ENCODE measurements at places on chromosomes 13 and 19. TPM values are rescaled to one million over a fixed set of nuclear protein-coding genes. Genes with fewer than 3 reads are reported as not detected.
A peak's percentile ranks its signal among the peaks of the same experiment; 100 is the strongest.

GRCh38 chr19:16035601-16036297 is 40.5 kb upstream of the TPM4 start:
- no peak for DNase-seq

DNA sequence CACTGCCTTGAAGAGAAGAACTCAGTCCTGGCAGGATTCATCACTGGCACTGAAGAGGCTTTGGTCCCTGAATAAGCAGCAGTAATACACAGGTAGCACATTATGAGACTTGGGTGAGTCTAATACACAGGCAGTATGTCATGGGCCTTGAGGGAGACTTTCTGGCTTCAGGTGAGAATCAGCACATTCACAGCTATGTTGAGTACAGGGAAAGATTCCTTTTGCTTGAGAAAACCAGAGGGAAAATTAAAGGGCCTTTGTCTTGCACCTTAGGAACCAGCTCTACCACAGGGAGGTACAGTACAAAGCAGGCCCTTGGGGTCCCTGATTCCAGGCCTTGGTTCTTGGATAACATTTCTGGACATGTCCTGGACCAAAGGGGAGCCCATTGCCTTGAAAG is 484.6 kb downstream of the RFC3 start:
- no peak for DNase-seq

DNA sequence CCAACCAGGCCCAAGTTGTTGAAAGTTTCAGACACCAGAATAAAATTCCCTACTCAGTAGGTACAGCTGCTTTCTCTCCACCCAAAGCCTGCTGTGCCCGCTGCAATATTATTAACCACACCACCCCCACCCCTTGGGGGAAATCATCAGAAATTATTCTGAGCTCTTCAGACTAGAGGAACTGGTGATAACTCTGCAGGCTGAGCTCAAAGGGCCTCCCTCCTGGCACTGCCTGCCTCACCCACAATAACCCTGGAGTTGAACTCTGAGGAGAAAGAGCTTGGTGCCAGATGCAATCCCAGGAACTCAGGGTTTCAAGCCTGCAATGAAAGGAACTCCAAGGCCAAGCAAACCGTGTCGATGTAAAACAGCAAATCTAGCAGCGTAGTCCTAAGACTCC is 381.7 kb upstream of the ZNF507 start:
- no peak for DNase-seq

The PPM1N gene
- 5.0 TPM for total RNA-seq

- no peak for DNase-seq
Observed at GRCh38 chr19:57351867-57352266, 796 bp downstream of the ZNF304 start.

- no peak for DNase-seq
Observed at GRCh38 chr13:59000770-59001169, 1163.0 kb downstream of the DIAPH3 start.

DNA sequence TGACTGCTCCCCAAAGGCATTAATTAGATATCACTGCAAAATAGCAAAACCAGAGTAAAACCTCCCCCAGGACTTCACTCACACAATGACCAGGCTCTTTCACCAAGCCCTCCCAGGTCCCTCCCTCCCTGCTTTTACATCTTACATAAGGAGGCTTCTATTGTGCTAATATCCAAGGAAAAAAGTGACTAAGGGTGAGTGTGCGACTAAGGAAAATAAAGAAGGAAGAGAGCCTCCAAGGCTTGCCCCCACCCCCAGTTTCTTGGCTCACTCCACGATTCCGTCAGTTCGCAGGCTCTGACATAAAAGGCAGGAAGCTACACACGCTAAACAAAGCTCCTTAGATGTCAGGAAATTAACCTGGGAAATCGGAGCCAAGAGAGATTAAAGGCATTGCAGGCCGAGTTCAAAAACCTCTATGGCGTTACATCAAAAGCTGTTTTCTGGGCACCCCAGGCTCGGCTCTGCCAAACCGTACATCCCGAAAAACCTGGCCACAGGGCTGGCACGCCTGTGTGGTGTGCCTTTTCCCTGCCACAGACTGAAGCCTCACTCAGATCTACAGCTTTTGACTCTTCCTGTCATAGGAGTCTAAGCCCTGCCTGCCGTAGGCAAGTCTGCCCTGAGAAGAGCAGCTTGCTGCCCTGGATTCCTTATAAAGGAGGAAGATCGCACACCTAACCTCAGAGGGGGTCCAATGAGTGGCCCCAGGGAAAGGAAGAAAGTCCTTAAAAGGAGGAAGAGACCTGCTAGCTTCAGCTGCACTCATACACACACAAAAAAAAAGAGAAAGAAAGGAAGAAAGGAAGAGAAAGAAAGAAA is 67.0 kb upstream of the SERP2 start:
- DNase-seq = peak; percentile 62

The PLK5 gene
- not detected for total RNA-seq

DNA sequence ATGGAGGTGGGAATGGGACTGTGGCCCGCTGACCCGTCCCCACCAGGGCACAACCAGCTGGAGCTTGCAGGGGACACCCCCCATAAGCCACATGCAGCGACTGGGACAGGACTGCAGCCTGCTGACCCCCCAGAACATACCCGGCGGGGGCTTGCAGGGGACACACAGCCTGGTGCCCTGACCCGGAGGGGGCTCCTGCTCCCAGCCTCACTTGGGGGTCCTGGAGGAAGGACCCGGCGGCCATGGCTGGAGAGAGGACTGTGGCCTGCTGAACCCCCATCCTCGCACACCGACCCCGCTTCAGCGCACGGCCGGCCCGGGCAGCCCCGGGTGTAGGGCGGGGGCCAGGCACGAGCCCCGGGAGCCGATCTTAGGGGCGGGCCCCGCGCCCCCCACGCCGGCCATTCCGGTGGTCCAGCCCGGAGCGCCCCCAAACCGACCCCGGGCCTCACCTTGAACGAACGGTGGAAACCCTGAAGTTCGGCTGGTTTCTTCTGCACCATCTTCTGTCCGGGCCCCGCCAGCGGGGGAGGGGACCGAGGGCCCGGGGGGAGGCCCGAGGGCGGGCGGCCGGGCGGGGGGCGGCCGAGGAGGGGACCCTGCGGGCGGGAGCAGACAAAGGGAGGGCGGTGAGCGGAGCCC is 574 bp downstream of the MKNK2 start:
- DNase-seq = no peak

GRCh38 chr13:24234200-24234915 is 73.8 kb downstream of the SPATA13 start:
- no peak for DNase-seq

The ADAMTSL5 gene
- 14.6 TPM for total RNA-seq

DNA sequence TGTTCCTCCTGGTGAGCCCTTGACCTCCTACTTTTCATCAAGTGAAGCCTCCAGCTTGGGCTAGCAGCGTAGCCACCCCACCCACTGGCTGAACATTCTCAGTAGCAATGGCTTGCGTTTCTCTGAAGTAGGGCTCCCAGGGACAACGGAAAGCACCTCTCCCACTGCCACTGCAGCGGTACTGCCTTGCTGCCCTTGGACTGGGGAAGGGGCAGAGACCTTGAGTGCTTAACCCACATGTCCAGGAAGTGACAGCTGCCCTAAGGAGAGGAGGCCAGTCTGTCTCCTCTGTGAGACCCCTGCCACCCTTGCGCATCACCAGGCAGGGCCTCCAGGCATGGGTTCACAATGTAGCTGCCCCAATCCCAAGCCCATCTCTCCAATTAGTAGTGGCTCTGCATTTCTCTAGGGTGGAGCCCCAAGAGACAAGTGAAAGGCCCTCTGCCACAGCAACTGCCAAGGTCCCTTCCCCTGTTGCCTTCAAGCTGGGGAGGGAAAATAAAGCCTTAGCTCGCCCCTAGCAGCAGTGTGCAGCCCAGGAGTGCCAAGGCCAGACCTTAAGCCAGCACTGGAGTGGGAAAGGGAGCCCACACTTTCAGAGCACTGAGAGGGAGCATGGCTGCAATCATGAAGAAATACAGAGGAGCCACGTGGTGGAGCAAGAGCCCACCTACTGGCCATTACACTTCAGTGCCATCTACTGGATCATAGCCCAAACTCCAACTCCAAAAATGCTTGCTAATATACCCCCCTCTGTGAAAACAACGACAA is 175.9 kb upstream of the TRPC4 start:
- no peak for DNase-seq

The ZNF534 gene
- not detected for total RNA-seq

DNA sequence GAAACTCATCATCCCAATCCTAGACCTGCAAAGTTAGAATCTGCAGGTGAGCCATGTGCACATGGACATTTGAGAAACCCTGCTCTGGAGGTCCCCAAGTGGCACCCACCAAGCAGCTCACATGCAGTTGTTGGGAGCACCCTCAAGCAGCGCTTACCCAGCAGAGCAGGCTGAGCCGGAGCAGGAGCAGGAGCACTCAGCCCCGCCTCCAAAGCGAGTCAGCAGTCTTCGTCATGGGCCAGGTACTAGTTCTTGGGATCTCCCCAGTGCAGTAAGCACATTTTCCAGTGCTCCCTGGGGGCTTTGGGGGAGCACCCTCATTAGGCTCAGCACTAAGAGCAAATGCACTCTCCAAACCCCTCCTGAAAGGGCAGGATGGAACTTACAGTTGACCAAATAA is 572.7 kb downstream of the IRS2 start:
- DNase-seq = no peak

The S1PR5 gene
- 7.9 TPM for total RNA-seq

DNA sequence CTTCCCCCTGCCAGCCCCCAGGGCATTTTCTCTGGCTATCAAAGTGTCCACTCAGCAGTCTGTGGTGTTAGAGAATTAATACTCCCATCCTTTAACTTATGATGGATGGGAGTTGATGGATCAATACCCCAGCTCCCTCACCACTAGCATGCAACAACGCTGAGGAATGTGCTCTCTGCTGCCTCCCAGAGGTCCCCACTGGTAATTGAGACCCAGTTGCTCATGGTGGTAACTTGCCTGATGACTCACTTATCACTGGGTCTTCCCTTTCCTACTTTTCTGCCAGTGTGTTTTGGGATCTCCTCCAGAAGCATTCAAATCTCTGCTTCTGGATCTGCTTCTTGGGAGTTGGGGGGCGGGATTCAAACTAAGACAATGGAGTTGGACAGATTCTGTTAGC is 20.3 kb upstream of the CACNA1A start:
- no peak for DNase-seq

The KLK12 gene
- not detected for total RNA-seq

GRCh38 chr13:91523116-91523515 is 124.7 kb downstream of the GPC5 start:
- DNase-seq = no peak

DNA sequence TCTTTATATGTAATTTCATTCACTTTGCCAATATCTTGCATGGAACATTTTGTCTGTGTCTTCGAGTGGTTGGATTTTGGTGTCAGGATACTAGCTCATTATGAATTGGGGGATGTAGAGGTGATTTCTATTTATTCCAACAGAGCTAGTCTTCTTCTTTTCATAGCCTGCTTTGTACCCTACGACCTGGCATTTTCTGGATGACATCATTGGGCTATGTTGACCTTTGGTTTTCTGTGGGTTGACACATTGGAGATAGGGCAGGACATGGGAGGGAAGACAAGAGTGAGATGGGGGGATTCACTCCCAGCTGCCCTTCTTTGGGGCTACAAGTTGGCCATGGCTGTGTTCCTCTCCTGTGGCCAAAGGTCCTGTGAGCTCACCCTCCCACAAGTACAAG is 38.0 kb downstream of the WTIP start:
- no peak for DNase-seq

- no peak for DNase-seq
Observed at GRCh38 chr13:41019578-41020347, 647 bp upstream of the ELF1 start.

The ZNF570 gene
- total RNA-seq = 2.5 TPM

DNA sequence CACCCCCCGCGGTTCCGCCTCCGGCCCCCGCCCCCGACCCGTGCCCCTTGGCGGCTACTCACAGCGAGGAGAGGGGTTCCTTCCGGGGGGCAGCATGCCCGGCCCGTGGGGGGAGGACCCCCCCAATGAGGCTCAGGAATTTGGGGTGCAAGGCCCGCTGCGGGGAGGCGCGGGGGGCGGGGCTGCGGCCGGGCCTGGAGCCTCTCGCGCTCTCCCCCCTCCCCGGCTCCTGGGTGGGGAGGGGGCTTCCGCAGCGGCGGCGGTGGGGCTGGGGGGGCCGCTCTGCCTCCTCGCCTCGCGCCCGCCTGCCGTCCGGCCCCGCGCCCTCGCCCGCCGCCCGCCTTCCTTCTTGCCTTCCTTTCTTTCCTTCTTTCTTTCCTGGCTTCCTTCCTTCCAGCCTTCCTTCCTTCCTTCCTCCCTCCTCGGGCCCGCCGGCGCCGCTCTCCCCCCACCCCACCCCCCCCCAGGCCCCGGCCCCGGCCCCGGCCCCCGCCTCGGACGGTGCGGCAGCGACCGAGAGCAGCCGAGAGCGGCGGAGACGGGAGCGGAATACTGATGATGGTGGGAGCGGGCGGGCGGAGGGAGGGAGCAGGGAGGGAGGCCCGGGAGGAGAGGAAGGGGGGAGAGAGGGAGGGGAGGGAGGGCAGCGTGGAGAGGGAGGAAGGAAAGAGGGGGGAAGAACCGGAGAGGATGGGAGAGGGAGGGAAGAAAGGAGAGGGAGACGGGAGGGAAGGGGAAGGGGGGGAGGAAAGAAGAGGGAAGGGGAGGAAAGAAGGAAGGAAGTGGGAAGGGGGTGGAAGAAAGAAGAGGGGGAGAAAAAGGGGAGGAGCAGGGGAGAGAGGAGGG is at the start of gene LRRC4B:
Gene LRRC4B, minus strand, starts transcription at position 554 of the 846 bp plus-strand sequence. CDS start 19,597 bp downstream, outside the sequence.
- DNase-seq = no peak

All from PC-9 (cell line).